SJCRH30 (cell line): ENCODE measurements at places on chromosomes 4 and X. TPM values are rescaled to one million over a fixed set of nuclear protein-coding genes. Genes with fewer than 3 reads are reported as not detected.

FGF16 gene
- total RNA-seq = not detected in 2 replicates

DTHD1 gene
- not detected in 2 replicates for total RNA-seq

ZBED1 gene
- 26.4 and 27.0 TPM in 2 replicates for total RNA-seq

DACH2 gene
- 0.10 TPM in 1 of 2 replicates, not detected in the other for total RNA-seq

TEC gene
- 8.4 and 11.0 TPM in 2 replicates for total RNA-seq

AKAP14 gene
- total RNA-seq = not detected in 2 replicates

DNA sequence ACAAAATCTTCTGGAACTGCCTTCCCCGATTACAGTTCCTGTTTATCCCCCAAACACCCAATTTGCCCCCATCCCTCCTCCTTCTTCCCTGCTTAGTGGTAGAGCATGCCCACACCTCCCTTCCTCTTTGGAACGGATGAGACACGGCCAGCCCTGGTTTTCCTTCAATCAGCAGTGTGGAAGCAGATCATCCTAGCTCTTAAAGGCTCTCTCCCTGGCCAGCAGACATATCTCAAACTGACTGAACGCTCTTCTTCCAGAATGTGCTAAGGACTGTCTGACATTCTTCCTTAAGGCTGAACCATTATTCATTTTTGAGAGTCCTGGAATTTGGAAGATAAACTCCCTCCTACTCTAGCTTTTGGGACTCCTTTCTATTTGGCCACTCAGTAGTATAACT lies 161.1 kb downstream of the TRIML1 start:
- DNase-seq = no peak

DNA sequence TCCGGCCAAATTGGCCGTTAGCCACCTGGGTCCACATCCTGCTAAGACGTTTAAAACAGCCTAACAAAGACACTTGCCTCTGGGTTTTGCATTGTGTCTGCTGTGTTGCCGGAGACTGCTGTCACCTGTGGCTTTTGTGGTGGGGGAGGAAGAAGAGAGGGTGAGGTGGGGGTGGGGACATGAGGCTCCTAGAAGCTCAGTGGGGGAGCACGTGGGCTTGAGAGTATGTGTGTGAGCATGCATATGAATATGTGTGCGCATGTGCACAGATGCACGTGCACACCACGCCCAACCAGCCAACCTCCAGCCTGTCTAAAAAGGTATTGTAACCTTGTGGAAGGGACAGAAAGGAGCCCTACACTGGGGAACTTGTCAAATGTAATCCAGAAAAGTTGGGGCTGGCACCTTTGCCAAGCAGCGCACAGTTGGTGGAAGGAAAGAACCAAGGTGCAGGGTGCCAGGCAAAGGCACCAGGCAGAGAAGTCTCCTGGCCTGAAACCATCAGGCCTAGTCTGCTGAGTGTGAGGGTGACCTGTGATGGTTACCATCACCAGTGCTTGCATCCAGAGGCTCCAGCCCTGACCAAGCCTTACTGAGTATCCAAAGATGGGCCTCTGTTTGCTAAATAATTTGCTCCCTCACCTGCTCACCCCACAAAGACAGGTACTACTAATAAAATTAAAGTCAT lies 10.1 kb upstream of the SASH3 start:
- no peak for DNase-seq

DNA sequence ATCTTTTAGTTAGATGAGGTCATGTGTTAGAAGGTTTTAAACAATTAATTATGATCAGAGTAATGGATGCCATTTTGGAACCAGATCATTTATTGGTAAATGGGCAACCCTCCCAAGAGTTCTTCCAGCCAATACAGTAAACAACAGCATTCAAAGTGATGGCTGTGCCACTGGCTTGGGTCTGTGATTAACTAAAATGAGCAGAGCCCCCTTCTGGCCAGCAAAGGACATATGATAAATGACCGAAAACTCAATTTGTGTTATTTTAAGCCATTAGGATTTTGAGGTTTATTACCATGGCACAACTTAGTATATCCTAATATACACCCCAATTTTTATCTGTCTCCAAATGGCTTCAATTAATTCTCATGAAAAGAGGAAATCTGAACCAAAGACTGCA lies 90.8 kb upstream of the NPFFR2 start:
- DNase-seq = peak; percentile 14

DNA sequence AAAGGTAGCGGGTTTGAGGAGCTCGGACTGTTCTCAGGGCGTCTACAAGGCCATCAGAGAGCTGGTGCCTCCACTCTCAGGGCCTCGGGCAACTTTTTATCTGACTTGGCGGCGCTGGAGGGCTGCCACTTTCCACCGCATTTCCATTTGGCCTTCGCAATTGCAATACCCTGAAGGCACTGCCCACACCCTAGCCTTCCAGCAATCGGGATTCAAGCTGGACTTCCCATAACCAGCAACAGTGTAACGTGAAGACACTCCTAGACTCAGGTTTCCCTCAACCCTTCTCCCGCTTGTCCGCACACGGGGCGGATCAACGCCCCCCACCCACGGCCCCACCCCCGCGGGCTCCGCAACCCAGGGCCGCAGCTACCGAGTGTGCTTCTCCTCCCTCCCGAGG lies 50.2 kb upstream of the BCOR start:
- no peak for DNase-seq

GRCh38 chrX:106874075-106874474 lies 29.1 kb downstream of the RIPPLY1 start:
- no peak for DNase-seq

GRCh38 chr4:107388736-107389274 lies 331.2 kb downstream of the PAPSS1 start:
- no peak for DNase-seq

- DNase-seq = no peak
Measured at GRCh38 chr4:54843946-54844345, 186.2 kb downstream of the KIT start.

DNA sequence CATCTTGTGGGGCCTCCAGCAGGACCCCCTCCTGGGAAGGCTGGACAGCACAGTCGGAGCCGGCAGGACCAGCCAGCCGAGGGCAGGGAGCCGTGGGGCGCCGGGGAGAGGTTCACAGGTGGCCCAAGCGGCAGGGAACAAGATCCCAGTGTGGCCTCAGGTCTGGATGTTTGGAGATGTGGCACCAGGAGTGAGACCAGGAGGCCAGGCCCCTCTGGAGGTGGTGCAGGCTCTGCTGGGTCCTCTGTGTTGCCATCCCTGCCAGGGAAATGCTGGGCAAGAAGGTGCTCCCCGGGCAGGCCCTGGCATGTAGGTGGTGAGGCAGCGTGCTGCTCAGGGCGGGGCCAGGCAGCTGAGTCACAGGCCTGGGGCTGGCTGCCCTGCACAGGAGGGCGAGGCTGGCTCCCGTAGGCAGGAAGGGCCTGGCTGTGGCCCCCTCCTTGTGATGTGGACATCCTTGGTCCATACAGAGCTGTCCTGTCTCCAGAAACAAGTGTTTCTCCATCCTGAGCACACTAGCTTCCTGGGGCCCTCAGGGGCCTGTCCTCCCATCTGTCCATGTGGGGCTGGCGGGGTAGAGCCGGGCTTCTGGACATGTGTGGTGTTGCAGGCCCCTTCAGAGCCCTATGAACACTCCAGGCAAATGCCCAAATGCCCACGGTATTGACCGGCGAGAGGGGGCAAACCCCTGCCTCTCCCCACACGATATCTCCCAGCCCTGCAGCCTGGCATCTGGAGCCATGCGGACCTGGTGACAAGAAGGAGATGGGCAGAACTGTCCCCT lies 4.8 kb upstream of the HGFAC start:
- DNase-seq = no peak

- no peak for DNase-seq
Measured at GRCh38 chr4:85644061-85644460, 169.1 kb downstream of the ARHGAP24 start.

DNA sequence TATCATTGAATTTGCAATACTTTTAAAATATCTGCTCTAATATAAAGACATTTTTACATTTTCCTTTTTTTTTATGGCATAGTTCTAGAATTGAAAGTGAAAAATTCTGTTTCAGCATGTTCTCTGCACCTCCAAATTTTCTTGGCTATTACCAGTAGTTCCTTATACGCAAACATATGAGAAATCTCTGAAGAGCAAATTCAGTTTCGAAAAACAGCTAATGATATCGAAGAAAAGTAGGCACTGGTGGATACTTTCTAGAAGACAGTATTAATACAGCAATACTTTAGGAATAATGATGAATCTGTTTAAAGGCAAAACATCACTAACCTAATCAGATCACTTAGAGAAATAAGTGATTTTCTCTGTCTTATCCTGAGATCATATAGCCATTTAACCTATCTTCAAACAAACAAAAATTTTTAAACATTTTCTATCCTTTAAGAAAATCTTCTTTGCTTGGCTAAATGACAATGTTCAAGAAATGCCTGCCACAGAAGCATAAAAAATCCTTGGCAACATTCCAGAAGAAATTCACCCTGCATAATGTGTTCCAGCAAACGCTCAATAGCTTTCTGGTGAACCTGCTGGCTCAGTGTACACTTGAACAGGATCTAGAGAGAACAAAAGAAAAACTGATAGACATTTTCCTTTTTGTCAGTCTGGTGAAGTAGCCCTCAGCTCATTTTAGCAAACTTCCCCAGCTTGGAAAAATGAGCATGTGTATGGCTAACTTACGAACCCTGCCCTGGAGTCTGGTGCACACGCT lies 51.2 kb upstream of the KLF3 start:
- DNase-seq = no peak

GRCh38 chrX:47498411-47498810 lies 15.4 kb upstream of the ZNF41 start:
- no peak for DNase-seq

- DNase-seq = peak; percentile 62
Measured at GRCh38 chr4:17511509-17511949, 361 bp downstream of the QDPR start.

- DNase-seq = peak; percentile 34
Measured at GRCh38 chrX:49995107-49995731, 72.8 kb downstream of the CLCN5 start.

DNA sequence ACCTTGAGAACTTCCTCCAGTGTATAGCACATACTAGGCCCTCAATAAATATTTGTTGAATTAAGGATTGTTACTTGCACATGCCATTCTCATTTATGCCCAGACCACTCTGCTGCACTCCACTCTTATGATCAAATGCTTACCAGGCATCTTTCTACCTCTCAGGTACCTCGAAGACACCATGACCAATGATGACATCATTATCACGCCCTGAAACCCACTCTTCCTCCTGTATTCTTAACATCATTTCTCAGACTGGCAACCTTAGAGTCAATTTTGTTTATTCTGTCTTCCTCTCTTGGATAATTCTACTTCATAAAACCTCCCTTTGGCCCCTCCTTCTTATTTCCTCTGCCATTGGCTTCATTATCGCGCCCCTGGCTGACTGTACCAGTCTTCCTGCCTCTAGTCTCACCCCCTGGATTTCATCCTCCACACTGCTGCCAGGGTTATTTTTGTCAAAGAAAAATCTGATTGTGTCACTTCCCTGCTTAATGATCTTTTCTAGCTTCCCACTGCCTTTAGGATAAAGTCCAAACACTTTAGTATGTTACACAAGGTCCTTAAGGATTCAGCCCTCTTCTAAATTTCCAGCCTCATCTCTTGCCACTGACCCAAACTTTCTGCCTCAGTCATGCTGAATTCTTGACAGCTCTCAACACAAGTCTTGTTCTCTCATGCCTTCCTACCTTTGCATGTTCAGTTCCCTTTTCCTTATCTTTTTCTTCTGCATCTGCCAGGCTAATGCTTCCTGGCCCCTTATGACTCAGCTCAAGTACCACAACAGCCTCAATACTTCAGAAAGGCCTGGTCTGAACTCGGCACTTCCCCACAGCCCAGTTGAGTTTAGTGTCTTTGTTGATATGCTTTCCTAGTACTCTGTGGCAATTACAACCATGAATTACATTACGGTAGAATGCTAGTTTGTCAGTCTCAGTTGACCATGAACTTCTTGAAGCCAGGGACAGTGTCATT lies 45.8 kb downstream of the HDAC8 start:
- DNase-seq = no peak

- DNase-seq = no peak
Measured at GRCh38 chrX:39550795-39551361, 546.9 kb downstream of the BCOR start.

DNA sequence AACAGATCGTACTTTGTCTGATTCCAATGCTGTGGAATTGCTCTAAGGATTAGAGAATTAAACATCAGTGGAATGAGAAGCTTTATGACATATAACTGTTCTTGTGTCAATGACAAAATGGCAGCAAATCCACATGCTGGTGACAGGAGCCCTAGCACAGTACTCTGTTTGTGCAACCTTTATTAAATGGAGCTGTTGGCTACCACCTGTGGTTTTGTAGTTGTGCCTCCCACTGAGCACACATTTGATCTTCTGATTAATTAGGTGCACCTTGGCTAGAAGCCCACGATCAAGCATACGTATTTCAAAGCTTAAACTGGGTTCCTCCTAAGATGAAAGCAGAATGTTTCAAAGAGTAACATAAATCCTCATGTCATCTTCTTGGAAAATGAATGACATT lies 394.0 kb upstream of the IGFBP7 start:
- DNase-seq = no peak

- no peak for DNase-seq
Measured at GRCh38 chr4:87698394-87698793, 48.3 kb downstream of the DMP1 start.

DNA sequence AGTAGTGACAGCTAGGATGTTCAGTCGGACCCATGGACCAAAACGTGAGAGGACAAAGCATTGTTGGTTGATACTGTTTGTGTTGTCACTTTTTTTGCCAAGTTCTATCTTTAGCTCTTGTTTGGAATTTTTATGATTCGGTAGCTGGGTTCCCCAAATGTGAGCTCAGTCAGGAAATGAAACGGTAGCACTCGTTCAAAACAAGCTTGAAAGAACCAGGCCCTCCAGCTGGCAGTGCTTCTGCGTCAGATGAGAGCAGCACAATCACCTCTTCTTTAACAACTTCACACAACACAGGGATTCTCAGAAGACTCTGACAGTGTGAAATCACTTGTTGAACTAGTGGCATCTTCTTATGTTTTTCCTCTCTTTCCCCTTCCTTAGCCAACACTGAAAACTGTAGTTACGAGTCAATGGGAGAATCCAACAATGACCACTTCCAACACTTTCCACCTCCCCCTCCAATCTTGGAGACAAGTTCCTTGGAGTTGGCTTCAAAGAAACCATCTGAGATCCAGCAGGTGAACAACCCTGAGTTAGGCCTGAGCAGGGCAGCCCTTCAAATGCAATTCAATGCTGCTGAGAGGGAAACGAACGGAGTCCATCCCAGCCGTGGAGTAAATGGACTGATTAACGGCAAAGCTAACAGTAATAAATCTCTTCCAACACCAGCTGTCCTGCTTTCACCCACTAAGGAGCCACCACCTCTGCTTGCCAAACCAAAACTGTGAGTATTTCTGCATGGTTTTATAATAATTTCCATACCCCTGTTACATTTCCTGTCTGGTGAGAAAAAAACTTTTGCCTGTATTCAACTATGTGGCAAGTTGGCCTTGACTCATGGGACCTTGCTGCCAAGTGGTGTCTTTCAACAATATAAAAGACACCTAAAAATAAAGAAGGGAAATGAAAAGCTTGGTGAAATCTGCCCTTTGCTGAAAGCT lies 214.6 kb downstream of the PALLD start:
- DNase-seq = no peak

GRCh38 chrX:39504227-39504626 lies 593.5 kb downstream of the BCOR start:
- DNase-seq = no peak

GRCh38 chrX:36401774-36402173 lies 482.2 kb downstream of the CFAP47 start:
- DNase-seq = no peak

GRCh38 chrX:41096339-41096955 lies 11.2 kb downstream of the USP9X start:
- DNase-seq = no peak
